ENCODE measurements at places on chromosomes 12 and 14.

GRCh38 chr14:64764641-64765520 lies 60.7 kb downstream of the PLEKHG3 start:
- DNase-seq: peak; percentile 27

GRCh38 chr14:97713023-97713422 lies 915.8 kb downstream of the VRK1 start:
- DNase-seq: no peak

DNA sequence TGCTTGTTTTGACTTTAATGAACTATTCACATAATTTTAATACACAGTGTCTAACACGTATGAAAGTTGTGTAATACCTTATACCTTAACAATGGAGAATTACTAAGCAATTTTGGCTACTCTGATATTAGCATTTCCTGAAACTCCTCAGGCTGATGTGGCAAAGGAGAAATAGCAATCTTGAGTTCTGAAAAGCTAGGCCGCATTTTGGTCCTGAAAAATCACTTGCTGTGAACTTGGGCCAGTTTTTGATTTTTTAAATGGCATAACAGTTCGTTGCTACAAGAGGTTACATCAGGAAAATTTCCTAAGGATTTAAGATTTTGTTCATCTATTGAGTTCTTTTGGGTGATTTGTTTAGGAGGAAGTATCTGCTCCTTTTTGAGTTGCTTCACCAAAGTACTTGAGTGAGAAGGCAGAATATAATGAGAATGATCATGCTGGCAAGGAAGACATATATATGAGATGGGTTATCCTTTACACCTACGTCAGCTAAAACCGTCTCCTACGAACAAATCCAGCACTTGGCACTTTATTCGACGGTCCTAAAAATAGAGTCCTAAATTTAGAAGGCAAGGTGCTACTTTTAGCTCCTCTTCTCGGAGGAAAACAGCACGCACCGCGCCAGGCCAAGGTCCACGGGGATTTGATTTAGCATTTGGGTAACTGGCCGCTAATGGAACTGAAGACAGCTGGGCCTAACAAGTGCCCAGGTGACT lies 32.2 kb downstream of the MIA2 start:
- no peak for DNase-seq

GRCh38 chr12:99954724-99955123 lies 30.0 kb downstream of the ANKS1B start:
- no peak for DNase-seq

DNA sequence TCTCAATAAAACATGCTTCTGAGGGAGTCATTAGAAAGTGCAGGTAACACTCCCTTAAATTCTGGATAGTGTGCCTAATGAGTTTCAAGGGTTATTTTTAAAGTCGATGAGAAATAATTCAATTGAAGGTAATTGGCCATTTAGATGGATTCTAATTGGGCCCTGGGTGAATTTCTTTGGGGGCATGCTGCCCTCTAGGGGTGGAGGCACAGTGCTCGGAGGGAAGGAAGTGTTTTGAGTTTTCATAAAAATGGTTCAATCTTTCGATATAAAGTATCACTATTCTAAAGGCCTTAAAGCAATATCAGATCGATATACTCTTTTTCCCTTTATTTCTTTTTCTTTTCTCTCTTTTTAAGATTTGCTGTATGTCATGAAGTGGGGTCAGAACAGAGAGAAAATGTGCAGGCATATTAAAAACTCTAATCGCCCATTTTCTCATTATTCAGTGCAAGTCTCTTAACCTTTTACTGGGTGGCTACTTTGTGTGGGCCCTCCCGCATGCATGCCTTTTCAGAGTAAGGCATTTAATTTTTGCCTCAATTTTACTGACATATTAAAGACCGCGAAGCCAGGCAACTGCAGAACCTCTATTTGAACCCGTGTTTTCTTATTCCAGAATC lies 25.5 kb downstream of the NKX2-8 start:
- no peak for DNase-seq

- no peak for DNase-seq
These were observed 86.9 kb downstream of the FSCB start for GRCh38 chr14:44420226-44420625.

GRCh38 chr12:32507942-32508320 lies 108.6 kb downstream of the FGD4 start:
- no peak for DNase-seq

- no peak for DNase-seq
These were observed 24.1 kb upstream of the RAB35 start for GRCh38 chr12:120140603-120141002.

GRCh38 chr12:9367828-9368227 lies 159.6 kb upstream of the PZP start:
- no peak for DNase-seq

GRCh38 chr12:131087991-131088700 lies 134.4 kb downstream of the ADGRD1 start:
- no peak for DNase-seq

- no peak for DNase-seq
These were observed 138.9 kb upstream of the HIF1A start for GRCh38 chr14:61556455-61556854.

- peak; percentile 0 for DNase-seq
These were observed 1.8 kb downstream of the IGF1 start for GRCh38 chr12:102478405-102479098.

DNA sequence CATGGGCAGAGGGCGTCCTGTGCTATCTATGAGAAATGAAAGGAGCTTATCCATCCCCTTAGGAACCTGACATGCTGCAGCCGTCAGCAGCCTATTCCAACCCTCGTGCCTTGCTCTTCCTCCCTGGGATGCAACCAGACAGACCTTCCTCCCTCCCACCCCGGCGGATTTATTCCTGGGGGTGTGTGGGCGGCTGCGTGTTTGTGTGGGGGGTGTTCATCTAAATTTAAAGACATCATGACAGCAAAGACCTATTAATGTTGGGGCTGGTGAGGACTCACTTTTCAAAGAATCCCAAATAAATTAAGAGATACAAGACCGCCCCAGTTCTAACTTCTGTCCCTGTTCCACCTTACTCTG lies 52.0 kb downstream of the WSCD2 start:
- no peak for DNase-seq

- DNase-seq: no peak
These were observed 72.3 kb upstream of the TMX1 start for GRCh38 chr14:51167587-51168214.

DNA sequence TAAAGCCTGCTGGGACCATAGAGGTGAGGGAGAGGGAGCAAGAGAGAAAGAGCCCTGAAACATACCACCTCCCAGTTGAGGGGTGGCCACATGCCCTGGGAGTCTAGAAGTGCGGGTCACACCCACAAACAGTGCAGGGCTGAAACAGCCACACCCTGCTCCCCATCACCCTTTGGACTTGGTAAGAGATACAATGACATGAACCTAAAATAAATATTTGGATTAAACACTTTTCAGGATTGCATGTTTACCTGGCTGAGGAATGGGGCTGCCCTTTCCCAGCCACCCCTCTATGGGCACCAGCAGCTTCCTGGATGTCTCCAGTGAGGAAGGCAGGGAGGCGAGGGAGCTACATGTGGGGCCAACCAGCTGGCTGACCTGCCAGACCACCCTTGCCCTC lies 39.0 kb upstream of the TC2N start:
- DNase-seq: no peak

DNA sequence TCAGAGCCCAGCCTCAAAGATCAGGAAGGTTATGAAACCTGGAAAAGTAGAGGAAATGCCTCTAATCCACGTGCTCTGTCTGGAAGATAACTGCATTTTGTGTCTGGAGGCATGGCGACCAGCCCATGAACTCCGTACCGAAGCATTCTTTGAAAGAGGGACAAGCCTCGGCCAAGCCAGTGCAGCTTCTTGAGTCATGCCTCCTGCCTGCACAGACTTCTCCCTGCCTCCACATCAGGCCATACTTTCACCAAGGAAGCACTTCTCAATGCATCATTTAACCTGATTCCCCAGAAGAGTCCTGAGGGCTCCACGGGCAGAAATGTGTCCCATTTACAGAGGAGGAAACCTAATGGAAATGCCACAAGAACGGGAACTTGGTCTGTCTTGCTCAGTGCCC lies 3.4 kb downstream of the ACTN1 start:
- DNase-seq: no peak

DNA sequence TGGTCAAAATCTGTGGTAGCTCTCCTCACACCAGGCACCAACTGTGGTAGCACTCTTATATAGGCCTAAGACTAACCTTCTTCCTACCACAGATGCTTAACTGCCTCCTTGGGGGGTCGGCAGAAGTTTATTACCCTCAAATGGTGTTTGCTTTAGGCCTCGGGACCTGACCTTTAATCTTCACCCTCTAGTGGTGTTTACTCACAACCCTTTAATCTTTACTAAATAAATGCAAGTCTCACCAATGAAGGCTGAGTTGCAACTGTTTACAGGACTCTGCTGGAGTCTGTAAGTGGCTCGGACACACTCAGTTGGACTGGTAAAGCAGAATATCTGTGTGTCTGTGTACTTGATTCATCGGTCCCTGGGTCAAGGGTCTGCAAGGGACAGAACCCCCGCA lies 29.4 kb downstream of the CCER1 start:
- no peak for DNase-seq
